ENCODE measurements at places on chromosomes 16 and 17. TPM values are rescaled to one million over a fixed set of nuclear protein-coding genes. Genes with fewer than 3 reads are reported as not detected.

Gene SDR42E1
- total RNA-seq = 1.0 TPM

Gene GGNBP2
- total RNA-seq = 42.4 TPM

Gene SEZ6
- 0.16 TPM for total RNA-seq

Gene ITGAX
- total RNA-seq = not detected

Gene OSGIN1
- total RNA-seq = 4.3 TPM

Gene NPIPA5
- 4.7 TPM for total RNA-seq

Gene HCRT
- total RNA-seq = not detected

Gene ASGR2
- not detected for total RNA-seq

Gene SEPTIN12
- total RNA-seq = not detected

Gene TP53TG3F
- total RNA-seq = not detected

Gene HNF1B
- not detected for total RNA-seq

Gene TLCD3B
- 1.0 TPM for total RNA-seq

Gene CRYBA1
- not detected for total RNA-seq
